ENCODE measurements at places on chromosomes 2 and 18.

DNA sequence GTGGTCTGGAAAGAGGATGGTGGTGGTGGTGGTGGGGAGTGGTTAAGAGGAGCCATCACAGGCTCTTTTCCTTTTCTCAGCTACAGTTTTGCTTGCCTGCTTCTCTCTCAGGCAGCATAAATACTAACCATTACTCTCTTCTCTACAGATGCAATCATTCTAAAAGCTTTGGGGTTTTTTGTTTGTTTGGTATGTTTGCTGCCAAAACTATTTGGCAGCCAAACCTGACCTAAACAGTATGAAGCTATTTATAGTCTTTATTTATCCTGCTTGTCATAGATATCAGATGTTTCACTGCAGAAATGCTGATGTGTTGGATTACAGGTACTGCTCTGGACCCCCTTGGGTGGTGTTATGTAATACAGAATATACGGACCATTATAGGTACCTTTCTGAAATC lies 15.3 kb downstream of the SIX3 start:
- DNase-seq, result no peak

DNA sequence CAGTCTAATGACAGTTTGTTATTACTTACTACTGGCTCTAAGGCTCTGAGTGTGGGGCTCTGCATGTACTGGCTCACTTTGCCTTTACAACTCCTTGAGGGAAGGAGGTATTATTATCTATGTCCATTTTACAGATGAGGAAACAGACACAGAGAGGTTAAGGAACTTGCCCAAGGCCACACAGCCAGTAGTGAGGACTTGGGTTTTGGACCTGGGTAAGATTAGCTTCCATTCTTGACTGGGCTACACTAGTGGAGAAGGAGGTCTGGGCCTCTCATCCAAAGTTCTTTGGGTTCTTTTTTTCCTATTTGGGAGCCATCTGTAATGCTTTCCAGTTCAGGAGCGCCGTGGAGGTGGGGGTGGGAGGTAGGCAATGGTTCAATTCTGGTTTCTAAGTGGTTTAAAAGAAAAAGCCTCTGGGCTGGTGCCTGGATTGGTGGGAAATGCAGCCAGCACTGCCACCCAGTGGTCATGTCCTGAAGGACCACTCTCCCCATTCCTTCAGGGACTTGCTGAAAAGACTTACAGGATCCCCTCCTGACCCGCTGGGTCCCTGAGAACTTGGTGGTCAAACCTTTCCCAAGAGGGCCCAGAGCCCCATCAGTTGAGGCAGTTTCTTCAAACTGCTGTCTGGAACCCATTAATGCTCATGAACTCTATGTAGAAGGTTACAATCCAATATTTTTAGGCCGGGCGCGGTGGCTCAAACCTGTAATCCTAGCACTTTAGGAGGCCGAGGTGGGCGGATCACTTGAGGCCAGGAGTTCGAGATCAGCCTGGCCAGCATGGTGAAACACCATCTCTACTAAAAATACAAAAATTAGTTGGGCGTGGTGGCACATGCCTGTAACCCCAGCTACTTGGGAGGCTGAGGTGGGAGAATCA lies 38.6 kb upstream of the NOTO start:
- peak; percentile 41 for DNase-seq

- DNase-seq, result no peak
Observed at GRCh38 chr2:105848367-105848766, 103.7 kb downstream of the NCK2 start.

DNA sequence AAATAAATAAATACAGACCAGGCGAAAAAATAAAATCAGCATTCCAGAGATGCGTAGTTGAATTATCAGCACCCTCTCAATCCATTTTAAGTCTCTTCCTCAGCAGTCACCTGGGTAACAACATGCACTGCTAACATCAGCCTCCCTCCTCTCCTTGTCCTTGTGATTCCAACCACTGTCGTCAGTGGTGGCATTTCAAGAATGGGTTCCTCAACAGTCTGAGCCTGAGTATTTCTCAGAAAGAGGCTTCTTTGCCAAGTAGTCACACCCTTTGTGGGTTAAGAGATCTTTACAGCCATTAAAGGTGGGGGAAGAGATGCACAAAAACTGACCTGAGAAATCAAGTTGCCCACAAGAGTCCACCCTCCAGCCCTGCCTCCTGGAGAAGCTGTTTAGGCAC lies 39.0 kb downstream of the NOL10 start:
- DNase-seq, result no peak

DNA sequence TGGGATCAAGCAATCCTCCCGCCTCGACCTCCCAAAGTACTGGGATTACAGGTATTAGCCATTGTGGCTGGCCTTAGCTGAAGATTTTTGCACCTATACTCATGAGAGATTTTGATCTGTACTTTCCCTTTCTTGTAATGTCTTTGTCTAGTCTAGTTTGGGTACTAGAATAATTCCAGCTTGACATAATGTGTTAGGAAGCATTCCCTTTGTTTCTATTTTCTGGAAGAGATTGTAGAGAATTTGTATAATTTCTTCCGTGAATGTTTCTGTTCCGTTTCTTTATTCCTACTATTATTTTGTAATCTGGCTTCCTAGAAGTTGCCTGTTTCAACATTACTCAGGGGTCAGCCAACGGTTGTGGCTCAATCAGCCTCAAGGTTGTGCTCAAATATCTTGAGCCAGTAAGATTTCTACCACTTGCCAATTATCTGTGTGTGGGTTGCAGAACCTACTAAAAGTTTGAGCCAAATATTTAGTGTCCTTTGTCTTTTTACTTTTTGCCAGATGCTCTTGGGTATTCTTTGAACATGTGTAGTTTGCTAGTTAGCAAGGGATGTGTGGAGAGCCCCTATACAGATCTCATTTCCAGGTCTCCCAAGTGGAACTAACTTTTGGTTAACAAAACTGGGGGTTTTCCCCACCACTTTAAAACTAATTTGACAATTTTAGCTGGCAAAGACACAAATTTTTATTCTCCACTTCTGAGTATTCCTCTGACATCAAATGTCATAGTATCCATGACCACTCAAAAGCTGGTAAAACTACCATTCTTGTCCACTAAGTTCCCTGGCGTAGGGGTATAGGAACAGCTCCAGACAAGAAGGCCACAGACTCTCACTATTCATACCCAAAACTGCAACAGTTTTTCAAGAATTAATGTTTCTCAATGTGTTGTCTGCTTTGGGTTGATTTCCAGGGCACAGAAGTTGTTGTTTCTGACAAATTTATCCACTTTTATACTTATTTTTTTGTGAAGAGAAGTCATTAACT lies 42.8 kb upstream of the BAZ2B start:
- no peak for DNase-seq

Data from stimulated activated CD4-positive, alpha-beta T cell treated with anti-CD3 and anti-CD28 coated beads, Interleukin-12 subunit alpha, Interleukin-12 subunit beta, amount 100 ng/mL, for 24 hours (primary cell).